ENCODE measurements at places on chromosomes 7 and 10.

DNA sequence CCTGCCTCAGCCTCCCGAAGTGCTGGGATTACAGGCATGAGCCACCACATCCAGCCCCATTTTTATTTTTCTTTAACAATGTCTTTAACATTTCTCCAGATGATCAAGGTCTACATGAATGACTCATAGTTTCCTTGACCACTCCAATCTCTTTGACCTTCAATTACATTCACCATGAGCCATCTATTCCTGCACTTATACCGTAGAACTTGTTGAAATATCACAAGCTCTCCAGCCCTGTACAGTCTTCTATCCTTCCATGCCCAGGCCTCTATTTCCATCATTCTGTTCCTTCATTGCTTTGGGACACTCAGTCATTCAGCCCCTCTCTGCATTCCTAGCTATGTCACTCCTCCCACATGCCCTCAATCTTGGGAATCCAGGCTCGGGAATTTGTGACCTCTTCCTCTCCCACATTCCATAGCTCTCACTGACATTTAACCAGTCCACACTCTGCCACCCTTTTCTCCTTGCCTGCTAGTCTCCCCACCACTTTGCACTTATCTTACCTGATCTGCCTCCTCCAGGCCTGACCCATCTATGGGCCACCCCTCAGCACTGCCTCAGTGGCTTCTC, 151.8 kb upstream of the STK17A start:
- DNase-seq = no peak

GRCh38 chr10:31694929-31695837, 233.4 kb downstream of the ARHGAP12 start:
- DNase-seq = no peak

DNA sequence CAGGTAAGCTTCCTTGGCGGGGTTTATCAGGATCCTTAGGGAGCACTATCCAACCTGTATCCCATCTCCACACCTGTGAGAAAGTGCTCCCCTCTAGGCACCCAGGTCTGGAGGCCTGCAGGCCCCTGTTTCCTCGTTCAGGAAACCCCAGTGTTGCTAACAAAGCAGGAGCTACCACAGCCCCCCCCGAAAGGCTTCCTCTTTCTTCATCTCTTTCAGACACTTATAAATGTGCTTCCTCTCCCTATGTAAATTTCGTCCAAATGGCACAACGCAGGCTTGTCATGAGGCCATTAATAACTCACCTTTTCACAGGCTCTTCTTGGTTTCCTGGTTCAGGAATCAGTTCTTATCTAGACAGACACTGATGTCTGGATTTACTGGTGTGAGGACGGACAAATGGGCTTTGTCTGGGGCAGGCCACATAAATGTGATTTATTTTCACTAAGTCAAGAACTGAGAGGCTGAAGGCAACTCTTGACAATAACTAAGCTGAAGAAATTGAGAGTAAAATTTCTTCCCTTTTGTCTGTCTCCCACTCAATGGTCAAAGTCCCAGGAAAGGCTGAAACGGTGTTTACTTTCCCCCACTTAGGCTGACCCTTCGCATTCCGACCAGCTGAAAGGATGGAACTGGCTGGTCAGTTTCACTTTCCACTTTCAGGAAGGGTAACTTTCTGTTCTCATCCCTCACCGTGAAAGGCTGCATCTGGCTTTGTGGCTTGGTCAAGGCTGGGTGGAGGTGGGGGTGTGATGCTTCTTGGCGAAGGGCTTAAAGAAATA, 46.8 kb downstream of the PIK3AP1 start:
- no peak for DNase-seq

- no peak for DNase-seq
Observed at GRCh38 chr10:69101451-69102095, 13.7 kb downstream of the SRGN start.

All from GM12891 (cell line).